ENCODE measurements at places on chromosomes 6 and 20. TPM values are rescaled to one million over a fixed set of nuclear protein-coding genes. Genes with fewer than 3 reads are reported as not detected.

- no peak overlapping the region for H3K4me3 ChIP-seq
- DNase-seq = no peak
- no peaks in the 10 kb centered on the region for H3K27me3 ChIP-seq
- H3K27ac ChIP-seq = no peak overlapping the region
Measured at GRCh38 chr6:17224056-17224455, 57.1 kb upstream of the RBM24 start.

The PTK6 gene
- total RNA-seq = 11.1 TPM

GRCh38 chr20:62961310-62961783, 8.8 kb downstream of the SLC17A9 start:
- H3K27me3 ChIP-seq = peaks cover 9% of the 10 kb centered on the region
- H3K27ac ChIP-seq = no peak overlapping the region
- no peak overlapping the region for H3K4me3 ChIP-seq
- H3K4me1 ChIP-seq = no peaks in the 10 kb centered on the region
- H3K36me3 ChIP-seq = no peaks in the 10 kb centered on the region

- H3K27ac ChIP-seq = peak overlapping the region; percentile 59
- H3K36me3 ChIP-seq = no peaks in the 10 kb centered on the region
- no peaks in the 10 kb centered on the region for H3K27me3 ChIP-seq
- peak; percentile 39 for DNase-seq
Measured at GRCh38 chr6:90249034-90249433, 47.6 kb downstream of the BACH2 start.

GRCh38 chr6:3635482-3635881, 116.0 kb downstream of the PXDC1 start:
- no peak overlapping the region for H3K4me3 ChIP-seq
- no peak overlapping the region for H3K27ac ChIP-seq
- H3K4me1 ChIP-seq = no peaks in the 10 kb centered on the region
- H3K27me3 ChIP-seq = no peaks in the 10 kb centered on the region
- DNase-seq = no peak

The RAMACL gene
- 0.26 TPM for total RNA-seq

DNA sequence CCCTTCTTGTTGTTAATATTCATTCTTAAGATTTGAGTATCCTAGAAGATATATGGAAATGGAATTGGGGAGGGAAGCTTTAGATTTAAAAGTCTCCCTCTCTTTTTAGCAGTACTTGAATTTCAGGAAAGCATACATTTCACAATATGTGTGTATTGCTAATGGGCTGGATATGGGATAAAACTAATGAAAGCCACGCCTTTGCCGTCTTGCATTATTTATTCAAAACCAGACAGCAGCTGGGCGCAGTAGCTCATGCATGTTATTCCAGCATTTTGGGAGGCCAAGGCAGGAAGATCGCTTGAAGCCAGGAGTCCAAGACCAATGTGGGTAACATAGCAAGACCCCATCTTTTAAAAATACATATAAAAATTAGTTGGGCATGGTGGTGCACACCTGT, 121.6 kb upstream of the TIAM2 start:
- no peaks in the 10 kb centered on the region for H3K36me3 ChIP-seq
- no peak overlapping the region for H3K27ac ChIP-seq
- H3K4me3 ChIP-seq = no peak overlapping the region
- peaks cover 5% of the 10 kb centered on the region for H3K4me1 ChIP-seq
- no peak for DNase-seq
- H3K27me3 ChIP-seq = no peaks in the 10 kb centered on the region

GRCh38 chr6:116575227-116575626, 3.9 kb downstream of the RWDD1 start:
- DNase-seq = no peak
- peaks cover 10% of the 10 kb centered on the region for H3K4me1 ChIP-seq
- H3K36me3 ChIP-seq = peaks cover 4% of the 10 kb centered on the region
- H3K27me3 ChIP-seq = no peaks in the 10 kb centered on the region
- no peak overlapping the region for H3K27ac ChIP-seq

- H3K27me3 ChIP-seq = no peaks in the 10 kb centered on the region
- no peak overlapping the region for H3K27ac ChIP-seq
- peak; percentile 40 for DNase-seq
- H3K4me1 ChIP-seq = peaks cover 8% of the 10 kb centered on the region
- H3K36me3 ChIP-seq = no peaks in the 10 kb centered on the region
- no peak overlapping the region for H3K4me3 ChIP-seq
Measured at GRCh38 chr6:158205169-158205944, 37.2 kb downstream of the GTF2H5 start.

- H3K36me3 ChIP-seq = no peaks in the 10 kb centered on the region
- H3K27ac ChIP-seq = no peak overlapping the region
- H3K4me3 ChIP-seq = peak overlapping the region; percentile 71
- no peak for DNase-seq
- peaks cover 15% of the 10 kb centered on the region for H3K4me1 ChIP-seq
Measured at GRCh38 chr6:27667657-27668441, 194.9 kb upstream of the ZNF184 start.

GRCh38 chr20:17541996-17542395, 10.8 kb upstream of the BFSP1 start:
- no peaks in the 10 kb centered on the region for H3K36me3 ChIP-seq
- DNase-seq = peak; percentile 22

GRCh38 chr6:119466226-119466625, 116.7 kb upstream of the MAN1A1 start:
- no peak overlapping the region for H3K27ac ChIP-seq
- H3K4me3 ChIP-seq = no peak overlapping the region
- DNase-seq = no peak
- H3K27me3 ChIP-seq = no peaks in the 10 kb centered on the region

DNA sequence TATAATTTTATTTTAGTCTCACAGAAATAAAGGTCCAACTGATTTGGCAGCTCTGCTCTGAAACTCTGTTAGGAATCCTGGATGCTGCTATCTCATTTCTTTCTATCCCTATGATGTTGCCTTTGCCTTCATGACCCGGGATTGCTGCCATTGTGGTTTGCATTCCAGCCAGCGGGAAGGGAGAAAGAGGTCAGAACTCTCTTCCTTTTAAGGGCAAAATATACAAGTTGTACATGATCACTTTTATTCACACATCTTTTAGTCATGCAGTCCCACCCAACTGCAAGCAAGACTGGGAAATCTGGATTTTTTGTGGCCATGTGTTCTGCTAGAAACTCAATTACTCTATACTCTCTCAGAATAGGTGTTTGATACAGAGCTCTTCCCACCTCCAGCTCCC, 263.1 kb upstream of the ZFP64 start:
- no peak overlapping the region for H3K4me3 ChIP-seq
- no peaks in the 10 kb centered on the region for H3K4me1 ChIP-seq
- H3K27ac ChIP-seq = no peak overlapping the region
- H3K36me3 ChIP-seq = no peaks in the 10 kb centered on the region
- DNase-seq = no peak

- no peaks in the 10 kb centered on the region for H3K27me3 ChIP-seq
- no peak overlapping the region for H3K4me3 ChIP-seq
- no peak overlapping the region for H3K27ac ChIP-seq
Measured at GRCh38 chr6:143553337-143553736, 41.8 kb upstream of the FUCA2 start.

The HLA-DQA2 gene
- not detected for total RNA-seq

The NEU1 gene
- 31.7 TPM for total RNA-seq

- H3K4me1 ChIP-seq = no peaks in the 10 kb centered on the region
- no peaks in the 10 kb centered on the region for H3K36me3 ChIP-seq
- DNase-seq = no peak
- H3K27ac ChIP-seq = no peak overlapping the region
- no peak overlapping the region for H3K4me3 ChIP-seq
Measured at GRCh38 chr6:47687432-47687831, 10.9 kb upstream of the ADGRF4 start.

DNA sequence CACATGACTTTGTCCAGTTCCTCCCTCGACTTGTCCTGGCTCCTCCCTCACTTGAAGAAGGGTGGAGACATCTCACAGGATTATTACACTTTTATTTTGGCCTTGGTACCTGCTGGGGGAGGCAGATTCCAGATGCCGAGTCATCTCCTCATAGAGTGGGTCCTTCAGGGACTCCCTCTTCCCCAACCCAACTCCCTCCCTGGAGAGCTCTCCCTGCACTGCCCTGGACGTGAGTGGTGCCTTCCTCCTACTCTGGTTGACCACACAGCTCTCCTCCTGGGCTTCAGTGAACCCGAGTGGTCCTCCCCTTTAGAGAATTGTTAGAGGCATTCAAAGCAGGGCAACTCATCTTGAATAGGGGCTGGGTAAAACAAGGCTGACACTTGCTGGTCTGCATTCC, 40.9 kb upstream of the MC3R start:
- H3K27me3 ChIP-seq = peaks cover 25% of the 10 kb centered on the region
- H3K27ac ChIP-seq = no peak overlapping the region
- no peaks in the 10 kb centered on the region for H3K4me1 ChIP-seq
- no peaks in the 10 kb centered on the region for H3K36me3 ChIP-seq

GRCh38 chr6:34568341-34569201, 12.4 kb upstream of the SPDEF start:
- H3K27me3 ChIP-seq = no peaks in the 10 kb centered on the region
- no peak overlapping the region for H3K27ac ChIP-seq
- no peaks in the 10 kb centered on the region for H3K36me3 ChIP-seq
- no peak overlapping the region for H3K4me3 ChIP-seq

- peaks cover 12% of the 10 kb centered on the region for H3K4me1 ChIP-seq
- DNase-seq = peak; percentile 89
- no peaks in the 10 kb centered on the region for H3K27me3 ChIP-seq
- peaks cover 11% of the 10 kb centered on the region for H3K36me3 ChIP-seq
Measured at GRCh38 chr6:32153564-32154513, at the start of gene PPT2. TSS of gene PPT2 (plus strand) at chr6:32154141. CDS start at chr6:32154595, 454 bp downstream.

The FAM209B gene
- not detected for total RNA-seq

The CRISP2 gene
- total RNA-seq = not detected

DNA sequence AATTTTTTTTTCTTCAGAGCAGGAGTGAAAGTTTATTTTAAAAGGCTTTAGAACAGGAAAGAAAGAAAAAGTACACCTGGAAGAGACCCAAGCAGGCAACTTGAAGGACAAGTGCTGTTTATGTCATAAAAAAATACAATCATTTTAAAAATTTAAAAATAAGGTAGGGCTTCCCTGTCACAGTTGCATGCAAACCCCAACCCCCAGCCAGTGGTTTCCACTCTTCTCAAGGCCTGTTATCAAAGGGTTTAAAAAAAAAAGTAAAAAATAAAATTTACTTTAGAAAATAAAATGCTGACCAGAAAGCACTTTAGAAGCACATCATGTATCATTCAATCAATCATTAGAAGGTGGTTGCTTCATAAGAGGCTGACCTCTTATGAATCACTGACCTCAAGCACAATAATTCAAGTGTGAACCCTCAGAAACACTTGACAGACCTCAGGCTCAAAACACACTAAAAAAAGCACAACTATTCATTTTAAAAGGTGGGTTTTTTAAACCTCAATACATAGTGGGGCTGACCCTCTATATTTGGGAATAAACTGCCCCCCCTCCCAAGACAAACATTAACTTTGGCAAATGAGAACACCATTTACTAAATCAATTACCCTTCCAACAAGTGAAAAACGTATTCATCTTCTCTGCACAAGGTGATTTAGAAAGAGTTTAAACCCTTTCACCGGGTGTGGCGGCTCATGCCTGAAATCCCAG, 15.6 kb downstream of the ILRUN start:
- H3K27me3 ChIP-seq = no peaks in the 10 kb centered on the region
- peak; percentile 61 for DNase-seq
- H3K4me3 ChIP-seq = no peak overlapping the region
- H3K4me1 ChIP-seq = peaks cover 7% of the 10 kb centered on the region

The TRIM40 gene
- not detected for total RNA-seq

The SIRPB2 gene
- total RNA-seq = 0.52 TPM

DNA sequence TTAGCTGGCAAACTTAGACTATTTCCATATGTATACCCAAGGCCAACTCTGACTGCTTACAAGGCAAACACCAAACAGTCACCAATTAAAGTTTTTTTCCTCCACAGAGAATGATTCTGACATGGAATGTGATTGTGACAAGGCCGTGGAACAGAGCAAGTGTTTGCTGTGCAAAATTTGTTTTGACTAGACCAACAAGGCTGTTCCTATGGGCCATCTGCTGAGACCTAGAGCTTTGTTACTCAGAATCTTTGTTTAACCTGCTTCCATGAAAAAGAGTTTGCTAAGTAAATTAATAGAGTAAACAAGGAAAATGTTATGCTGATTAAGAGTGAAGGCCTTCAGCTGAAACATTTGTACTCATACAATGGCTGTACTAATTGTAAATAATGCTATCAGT, 51.6 kb upstream of the IMPG1 start:
- H3K27ac ChIP-seq = no peak overlapping the region
- H3K27me3 ChIP-seq = no peaks in the 10 kb centered on the region
- H3K36me3 ChIP-seq = no peaks in the 10 kb centered on the region
- no peak for DNase-seq

- no peaks in the 10 kb centered on the region for H3K27me3 ChIP-seq
- no peak overlapping the region for H3K4me3 ChIP-seq
- H3K36me3 ChIP-seq = no peaks in the 10 kb centered on the region
- H3K4me1 ChIP-seq = no peaks in the 10 kb centered on the region
- no peak overlapping the region for H3K27ac ChIP-seq
Measured at GRCh38 chr6:113719064-113719463, 138.1 kb upstream of the MARCKS start.

The CRIP3 gene
- 0.29 TPM for total RNA-seq

DNA sequence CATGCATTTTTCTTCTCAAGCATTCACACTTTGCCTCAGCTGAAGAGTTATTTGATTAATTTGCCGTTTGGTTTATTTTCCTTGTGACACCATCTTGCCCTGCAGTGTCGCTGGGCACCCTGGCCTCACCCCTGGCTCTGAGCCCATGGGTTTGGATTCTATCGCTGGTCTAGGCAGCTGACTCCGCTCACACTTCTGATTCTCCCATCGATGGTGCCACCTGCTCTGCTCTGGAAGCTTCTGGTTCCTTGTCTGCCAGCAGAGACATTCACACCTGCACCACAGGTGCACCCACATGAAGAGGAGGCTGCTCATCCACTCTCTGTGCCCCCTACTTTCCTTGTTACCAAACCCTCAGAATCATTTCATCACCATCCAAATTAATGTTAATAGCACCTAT, 291.6 kb upstream of the CDH4 start:
- no peak overlapping the region for H3K27ac ChIP-seq
- no peak overlapping the region for H3K4me3 ChIP-seq
- DNase-seq = no peak
- H3K27me3 ChIP-seq = no peaks in the 10 kb centered on the region

DNA sequence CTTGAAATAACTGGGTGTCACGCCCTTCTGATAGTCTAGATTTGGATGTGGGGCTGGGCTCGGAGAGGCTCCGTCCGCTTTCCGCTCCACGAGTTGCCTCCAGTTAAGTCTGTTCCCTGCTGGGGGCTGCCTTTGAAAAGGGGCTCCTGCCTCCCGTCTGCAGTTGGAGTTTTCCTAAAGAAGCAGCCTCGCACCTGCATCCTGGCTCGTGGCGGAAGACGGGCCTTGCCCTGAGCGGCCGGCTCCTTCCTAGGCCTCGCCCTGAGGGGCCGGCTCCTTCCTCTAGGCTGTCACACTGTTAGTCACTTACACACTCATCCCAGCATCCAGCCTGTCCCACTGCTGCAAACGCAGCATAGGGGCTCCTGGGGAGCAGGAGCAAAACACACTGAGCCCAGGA, 74.4 kb downstream of the SMOC2 start:
- no peaks in the 10 kb centered on the region for H3K36me3 ChIP-seq
- no peak overlapping the region for H3K27ac ChIP-seq
- no peak for DNase-seq
- H3K4me3 ChIP-seq = no peak overlapping the region
- no peaks in the 10 kb centered on the region for H3K4me1 ChIP-seq
- H3K27me3 ChIP-seq = peaks cover 10% of the 10 kb centered on the region

Data from PC-3 (cell line).